ENCODE measurements at places on chromosomes 3 and 15.

- no peak for DNase-seq
Measured at GRCh38 chr15:48352474-48353072, 21.3 kb downstream of the DUT start.

DNA sequence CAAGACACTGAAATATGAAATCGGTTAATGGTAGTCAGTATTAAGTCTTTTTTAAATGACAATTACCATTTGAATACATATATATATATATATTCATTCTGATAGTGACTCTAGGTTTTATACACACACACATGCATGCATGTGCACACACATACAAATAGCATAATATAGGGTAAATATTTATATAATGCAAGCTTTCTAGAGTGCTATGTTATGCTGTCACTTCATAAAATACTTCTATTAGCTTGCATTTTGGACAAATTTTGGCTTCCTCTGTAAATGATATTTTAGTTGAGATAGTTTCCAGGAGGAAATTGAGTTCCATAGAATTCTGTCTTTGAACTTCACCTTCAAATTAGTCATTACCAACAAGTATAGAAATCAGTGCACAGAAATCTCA lies 89.9 kb upstream of the EPHA3 start:
- DNase-seq, result no peak

DNA sequence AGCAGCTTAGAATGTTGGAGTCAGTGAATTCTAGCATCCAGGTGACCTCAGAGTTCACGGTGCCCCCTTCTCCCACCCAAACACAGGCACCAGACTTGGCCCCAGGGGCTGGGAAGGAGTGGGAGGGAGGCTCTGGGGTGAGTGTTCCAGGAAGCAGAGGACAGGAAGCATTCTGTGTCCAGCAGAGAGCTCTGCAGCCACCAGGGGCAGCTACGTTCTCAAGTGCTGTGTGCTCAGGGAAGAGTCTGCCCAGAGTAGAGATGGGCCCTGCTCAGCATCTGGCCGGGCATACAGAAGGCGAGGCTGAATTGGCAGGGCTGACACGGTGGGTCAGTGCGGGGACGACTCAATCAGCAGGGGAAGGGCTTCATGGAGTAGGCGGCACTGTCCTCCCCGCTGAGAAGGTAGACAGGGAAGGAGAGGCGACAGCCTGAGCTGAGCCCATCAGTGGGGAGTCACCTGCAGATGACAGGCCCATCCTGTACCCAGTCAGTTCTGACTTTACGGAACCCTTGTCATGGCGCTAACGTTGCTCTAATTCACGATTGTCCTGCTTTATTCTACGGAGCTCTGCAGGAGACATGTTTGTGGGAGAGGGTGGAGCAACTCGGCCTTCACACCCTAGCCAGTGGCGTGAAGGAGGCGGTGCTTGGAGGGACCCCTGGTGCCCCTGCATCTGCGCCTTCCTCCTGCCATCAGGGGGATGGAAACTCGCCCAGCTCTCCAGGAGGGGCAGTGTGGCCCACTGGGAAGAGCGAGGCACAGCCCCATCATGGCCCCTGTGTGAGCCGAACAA lies 82.2 kb downstream of the C3orf70 start:
- DNase-seq, result no peak

GRCh38 chr3:11613851-11614487 lies 29.7 kb downstream of the VGLL4 start:
- no peak for DNase-seq

DNA sequence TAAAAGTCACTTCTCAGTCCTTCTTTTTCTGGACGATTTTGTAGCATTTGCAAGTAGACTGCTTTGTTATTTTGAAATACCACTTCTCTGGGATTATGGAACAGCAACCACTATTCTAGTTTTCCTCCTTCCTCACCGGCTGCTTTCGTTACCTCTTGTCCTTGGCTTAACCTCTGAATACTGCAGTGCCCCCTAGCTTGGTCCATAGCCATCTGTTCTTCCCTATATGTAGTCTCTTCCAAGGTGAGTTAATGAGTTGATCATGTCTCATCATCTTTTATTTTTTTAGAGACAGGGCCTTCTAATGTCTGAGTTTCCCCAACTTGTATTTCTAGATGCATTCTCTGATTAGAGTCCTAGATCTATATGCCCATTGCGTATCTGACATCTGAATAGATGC lies 694.3 kb downstream of the NTRK3 start:
- no peak for DNase-seq

DNA sequence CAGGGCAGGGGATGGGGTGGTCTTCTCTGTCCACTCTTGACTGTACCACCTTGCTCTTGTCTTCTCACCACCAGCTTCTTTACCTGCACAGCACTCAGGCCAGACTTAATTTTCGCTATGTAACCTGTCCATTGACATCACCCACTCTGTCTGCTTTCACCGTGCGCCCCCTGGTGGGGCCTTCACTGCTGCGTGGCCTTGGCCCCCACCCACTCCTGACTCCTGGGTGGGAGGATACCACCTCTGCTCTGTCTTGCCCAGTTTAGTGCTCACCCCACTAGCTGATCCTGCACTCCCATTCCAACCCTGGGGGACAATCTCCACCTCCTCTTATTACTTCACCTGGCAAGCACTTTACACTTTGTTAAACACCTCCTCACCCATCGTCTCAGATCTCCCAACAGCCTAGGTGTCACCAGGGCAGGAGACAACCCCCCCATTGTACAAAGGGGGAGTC lies 17.7 kb downstream of the PTH1R start:
- DNase-seq, result peak; percentile 67

- DNase-seq, result no peak
Measured at GRCh38 chr3:141271279-141272030, 39.8 kb downstream of the PXYLP1 start.

- no peak for DNase-seq
Measured at GRCh38 chr3:71859123-71859519, 74.2 kb upstream of the PROK2 start.

- no peak for DNase-seq
Measured at GRCh38 chr15:88663141-88663621, 24.4 kb downstream of the ISG20 start.

DNA sequence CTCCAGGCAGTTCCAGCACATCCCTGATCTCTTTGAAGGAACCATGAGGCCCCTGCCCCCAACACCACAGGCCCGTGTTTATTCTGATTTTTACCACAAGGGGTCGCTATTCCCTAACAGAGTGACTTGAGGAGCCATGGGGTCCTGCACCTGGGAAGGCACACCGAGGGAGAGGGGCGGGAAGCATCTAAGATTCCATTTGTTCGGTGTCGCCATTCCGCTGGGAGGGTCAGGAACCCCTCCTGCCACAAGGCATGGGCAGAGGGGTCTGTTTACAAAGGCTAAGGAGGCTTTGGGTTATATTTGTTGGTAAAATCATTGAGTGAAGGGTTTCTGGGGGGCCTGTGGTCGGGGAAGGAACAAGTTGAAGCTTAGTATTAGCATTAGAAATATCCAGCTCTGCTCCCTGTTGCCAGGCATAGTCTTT lies 77.1 kb downstream of the WDR76 start:
- peak; percentile 15 for DNase-seq

GRCh38 chr3:69723389-69723788 lies 15.9 kb upstream of the MITF start:
- DNase-seq, result no peak

GRCh38 chr3:4078903-4079302 lies 224.3 kb upstream of the SETMAR start:
- DNase-seq, result no peak

- no peak for DNase-seq
Measured at GRCh38 chr15:47477341-47477740, 240.0 kb upstream of the SEMA6D start.

DNA sequence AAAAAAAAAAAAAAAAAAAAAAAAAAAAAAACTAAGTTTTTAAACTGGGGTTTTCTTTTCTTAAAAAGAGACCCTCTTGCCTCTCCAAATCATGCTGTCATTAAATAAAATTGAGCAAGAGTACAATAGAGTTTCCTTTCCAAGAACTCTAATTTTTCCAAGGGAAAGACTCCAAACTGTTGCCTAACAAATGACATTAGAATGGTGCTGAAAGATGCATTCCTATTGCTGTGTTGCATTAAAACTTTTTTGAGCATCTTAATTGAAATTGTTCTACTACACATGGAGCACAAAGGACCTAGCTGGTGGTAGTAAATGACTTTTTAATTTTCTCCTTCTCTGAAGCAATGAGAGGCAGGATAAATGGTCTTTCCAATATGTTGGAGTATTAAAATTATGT lies 469.1 kb upstream of the ARHGEF26 start:
- no peak for DNase-seq

- DNase-seq, result no peak
Measured at GRCh38 chr3:114370537-114371174, 76.8 kb downstream of the TIGIT start.

GRCh38 chr3:160376681-160377080 lies 22.3 kb downstream of the IFT80 start:
- no peak for DNase-seq

- DNase-seq, result no peak
Measured at GRCh38 chr3:114674036-114674435, 380.2 kb downstream of the TIGIT start.

DNA sequence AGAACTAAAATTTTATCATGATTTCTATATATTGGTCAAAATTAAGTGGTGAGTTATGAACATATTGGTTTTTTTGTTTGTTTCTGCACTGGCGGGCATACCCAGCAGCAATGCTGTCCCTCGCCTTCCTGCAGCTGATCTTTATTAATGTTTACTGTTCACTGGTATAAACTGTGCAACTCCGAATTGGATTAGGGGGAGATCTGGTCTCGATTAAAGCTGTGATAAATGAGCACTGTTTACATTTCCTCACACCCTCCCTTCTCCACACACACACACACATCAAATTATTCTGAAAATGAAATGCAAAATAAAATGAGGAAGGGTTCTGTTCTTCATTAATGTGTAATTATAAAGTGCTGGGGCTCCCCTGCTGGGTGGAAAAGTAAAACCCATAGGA lies 48.5 kb upstream of the DAZL start:
- no peak for DNase-seq

DNA sequence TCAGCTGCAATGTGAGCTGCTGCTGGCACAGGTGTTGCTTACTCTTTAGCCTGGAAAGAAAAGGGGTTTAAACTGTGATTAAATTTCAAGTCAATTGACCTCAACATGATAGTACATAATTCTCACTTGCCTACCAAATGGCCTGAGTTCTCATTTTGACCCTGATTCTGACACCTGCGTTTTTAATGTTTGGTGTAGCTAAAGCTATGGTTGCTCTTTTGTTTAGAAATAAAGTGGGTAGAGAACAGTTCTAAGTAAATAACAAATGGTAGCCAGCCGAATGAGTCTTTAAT lies 100.8 kb upstream of the SOX2 start:
- DNase-seq, result no peak

GRCh38 chr3:53842436-53843194 lies 3.6 kb downstream of the CHDH start:
- DNase-seq, result no peak

GRCh38 chr3:183502237-183503181 lies 53.0 kb downstream of the KLHL6 start:
- no peak for DNase-seq

GRCh38 chr3:131338948-131339640 lies 42.5 kb upstream of the NUDT16 start:
- no peak for DNase-seq

DNA sequence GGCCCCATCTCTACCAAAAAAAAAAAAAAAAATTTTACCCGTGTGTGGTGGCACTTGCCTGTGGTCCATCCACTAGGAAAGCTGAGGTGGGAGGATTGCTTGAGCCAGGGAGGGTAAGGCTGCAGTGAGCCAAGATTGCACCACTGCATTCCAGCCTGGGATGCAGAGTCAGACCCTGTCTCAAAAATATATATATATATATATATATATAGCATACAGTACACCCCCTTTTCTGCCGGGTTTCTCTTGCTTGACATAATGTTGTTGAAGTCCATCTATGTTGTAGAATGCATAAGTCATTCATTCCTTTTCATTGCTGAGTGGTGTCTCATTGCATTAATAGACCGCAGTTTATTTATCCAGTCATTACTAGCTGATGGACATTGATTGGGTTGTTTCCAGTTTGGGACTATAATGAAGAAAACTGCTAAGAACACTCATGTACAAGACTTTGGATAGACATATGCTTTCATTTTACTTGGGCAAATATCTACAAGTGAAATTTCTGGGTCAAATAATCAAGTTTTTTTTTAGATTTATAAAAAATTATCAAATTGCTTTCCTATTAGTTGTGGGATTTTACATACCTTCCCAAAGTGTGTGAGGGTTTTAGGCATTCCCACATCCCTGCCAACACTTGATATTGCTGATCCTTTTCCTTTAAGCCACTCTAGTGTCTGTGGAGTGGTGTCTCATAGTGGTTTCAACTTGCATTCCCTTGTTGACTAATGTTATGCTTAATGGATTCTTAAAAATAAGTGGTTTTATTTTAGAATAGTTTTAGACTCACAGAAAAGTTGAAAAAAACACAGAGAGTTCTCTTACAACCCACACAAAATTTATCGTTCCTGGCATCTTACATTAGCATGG lies 2.1 kb upstream of the PRR20G start:
- DNase-seq, result no peak

GRCh38 chr15:90598031-90598577 lies 68.4 kb downstream of the CRTC3 start:
- DNase-seq, result no peak

GRCh38 chr3:175185903-175186302 lies 326.8 kb downstream of the NAALADL2 start:
- DNase-seq, result no peak

DNA sequence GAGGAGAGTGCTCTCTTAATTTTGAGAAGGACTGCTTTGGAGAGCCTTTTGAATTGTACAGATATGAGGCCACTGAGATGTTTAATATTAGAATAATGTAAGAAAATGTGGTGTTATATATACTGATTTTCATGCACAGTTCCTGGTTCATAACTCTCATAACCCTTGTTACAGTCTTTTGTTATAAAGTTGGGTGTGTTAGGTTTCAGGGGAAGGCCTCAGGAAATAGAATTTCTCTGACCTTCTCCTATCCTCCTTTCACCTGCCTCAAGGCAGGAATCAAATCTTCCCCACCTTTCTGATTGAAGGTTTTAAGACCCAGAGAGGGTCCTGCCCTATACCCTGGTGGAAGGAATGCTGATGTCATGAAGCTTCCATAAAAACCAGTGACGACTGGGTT lies 245.9 kb downstream of the NSUN3 start:
- no peak for DNase-seq

DNA sequence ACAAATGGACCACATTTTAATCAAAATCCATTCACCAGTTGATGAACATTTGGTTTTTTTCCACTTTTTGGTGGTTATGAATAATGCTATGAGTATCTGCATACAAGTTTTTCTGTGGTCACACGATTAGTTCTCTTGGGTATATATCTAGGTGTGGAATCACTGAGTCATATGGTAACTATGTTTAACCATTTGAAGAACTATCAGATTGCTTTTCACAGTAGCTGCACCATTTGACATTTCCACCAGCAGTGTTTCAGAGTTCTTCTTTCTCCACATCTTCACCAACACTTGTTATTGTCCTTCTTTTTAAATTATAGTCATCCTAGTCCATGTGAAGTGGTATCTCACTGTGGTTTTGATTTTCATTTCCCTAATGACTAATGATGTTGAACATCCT lies 33.3 kb upstream of the ATG7 start:
- no peak for DNase-seq
